ENCODE measurements at places on chromosomes 1 and 21.

GRCh38 chr1:88351960-88352359, 332.1 kb upstream of the PKN2 start:
- no peak overlapping the region for H3K4me3 ChIP-seq
- no peaks in the 10 kb centered on the region for H3K36me3 ChIP-seq
- H3K27me3 ChIP-seq = no peaks in the 10 kb centered on the region
- DNase-seq = no peak

DNA sequence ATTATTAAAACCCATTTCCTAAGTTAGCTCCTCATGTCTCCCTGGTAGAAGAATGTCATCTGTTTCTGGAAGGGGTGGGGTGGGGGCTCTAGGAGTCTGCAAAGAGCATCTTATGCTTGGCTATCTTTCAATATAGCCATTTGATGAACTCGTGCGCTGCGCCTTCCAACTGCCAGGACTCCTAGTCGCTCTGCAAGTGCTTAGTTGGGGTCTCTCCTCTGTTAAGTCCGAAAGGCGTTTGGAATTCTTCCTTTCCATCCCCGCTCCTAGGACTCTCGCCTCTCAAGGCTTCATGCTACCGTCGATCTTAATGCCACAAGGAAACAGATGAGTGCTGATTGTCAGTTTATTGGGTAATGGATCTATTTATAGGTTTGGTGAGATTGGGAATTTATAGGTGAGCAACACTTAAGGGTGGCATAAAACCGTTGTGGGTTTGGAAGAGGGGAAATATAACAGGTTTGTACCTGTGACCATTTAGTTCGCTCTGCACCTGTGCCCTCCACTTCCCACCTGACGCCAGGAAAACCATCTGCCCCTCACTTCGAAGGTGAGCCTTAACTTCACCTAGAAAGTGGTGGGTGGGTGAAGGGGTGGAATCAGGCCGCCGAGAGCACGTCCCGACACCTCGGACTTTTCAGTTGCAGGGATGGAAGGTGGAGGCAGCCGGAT, 1.1 kb downstream of the KCNH1 start:
- peaks cover 29% of the 10 kb centered on the region for H3K27me3 ChIP-seq
- no peak overlapping the region for H3K4me3 ChIP-seq
- no peaks in the 10 kb centered on the region for H3K36me3 ChIP-seq

GRCh38 chr1:180257028-180257386, 26.9 kb downstream of the LHX4 start:
- no peak for DNase-seq
- H3K27me3 ChIP-seq = peaks cover 21% of the 10 kb centered on the region
- no peak overlapping the region for H3K27ac ChIP-seq
- H3K4me3 ChIP-seq = no peak overlapping the region
- no peaks in the 10 kb centered on the region for H3K36me3 ChIP-seq

DNA sequence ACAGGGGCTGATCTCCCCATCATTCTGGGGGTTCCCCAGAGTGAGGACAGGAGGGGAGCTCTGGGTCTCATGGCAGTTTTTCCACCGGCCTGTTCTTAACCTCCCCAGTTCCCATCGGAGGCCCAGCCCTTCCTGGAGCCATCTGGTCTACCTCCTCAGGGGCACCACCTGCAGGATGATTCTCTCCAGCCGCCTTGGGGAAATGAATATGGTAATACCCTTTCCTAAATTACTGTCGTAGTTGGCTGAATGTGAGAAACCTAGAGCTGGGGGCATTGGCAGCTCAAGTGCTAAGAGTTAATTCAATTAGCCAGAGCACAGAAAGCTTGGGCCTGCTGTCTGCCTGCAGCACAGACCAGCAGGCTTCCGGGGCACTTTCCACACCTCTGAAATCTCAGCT, 64.9 kb downstream of the TAS1R2 start:
- no peak for DNase-seq
- H3K27me3 ChIP-seq = peaks cover 35% of the 10 kb centered on the region

DNA sequence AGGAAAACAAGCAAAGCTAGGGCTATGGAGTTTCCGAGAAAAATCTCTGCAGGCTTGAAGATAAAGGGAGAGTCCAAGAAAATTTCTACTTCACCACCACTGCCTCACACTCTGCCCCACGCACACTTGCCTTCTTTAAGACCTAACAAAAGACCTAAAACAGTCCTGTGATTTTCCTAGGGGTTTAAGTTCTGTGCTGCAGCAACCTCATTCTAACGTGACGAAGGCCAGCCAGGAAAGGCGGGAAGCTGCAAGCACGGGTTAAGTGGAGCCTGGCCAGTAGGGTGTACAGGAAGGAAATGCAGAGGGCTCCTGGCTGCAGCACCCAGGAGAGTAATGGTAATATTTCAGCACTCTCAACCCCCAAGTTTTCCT, 1.5 kb downstream of the SPATA6 start:
- H3K4me3 ChIP-seq = peak overlapping the region; percentile 79
- no peak for DNase-seq
- H3K36me3 ChIP-seq = no peaks in the 10 kb centered on the region

GRCh38 chr1:2854151-2854550, 52.7 kb upstream of the TTC34 start:
- no peak overlapping the region for H3K27ac ChIP-seq
- no peaks in the 10 kb centered on the region for H3K27me3 ChIP-seq
- no peak for DNase-seq
- H3K36me3 ChIP-seq = no peaks in the 10 kb centered on the region
- no peak overlapping the region for H3K4me3 ChIP-seq

DNA sequence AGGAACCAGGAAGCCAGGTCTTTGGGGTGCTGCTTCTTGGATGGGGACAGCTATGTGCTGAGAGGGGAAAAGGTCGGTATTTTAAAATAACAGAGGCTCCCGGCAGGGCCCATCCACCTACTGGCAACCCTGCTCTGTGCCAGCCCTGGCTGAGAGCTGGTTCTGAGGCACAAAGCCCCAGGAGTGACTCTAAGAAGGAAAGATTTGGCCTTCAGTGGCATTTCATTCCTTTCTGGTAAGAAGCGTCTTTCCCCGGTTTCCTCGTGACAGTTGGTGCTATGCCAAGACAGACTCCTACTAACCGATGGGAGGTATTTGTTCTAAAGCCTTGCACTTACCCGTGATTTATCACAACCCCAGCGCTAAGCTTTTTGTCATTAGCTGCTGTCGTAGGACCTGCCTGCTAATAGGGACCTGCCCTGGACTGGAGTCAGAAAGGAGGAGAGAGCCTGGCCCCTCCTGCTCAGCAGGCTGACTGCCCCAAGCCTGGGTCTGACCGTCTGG, 123.1 kb upstream of the ADAR start:
- peaks cover 36% of the 10 kb centered on the region for H3K4me1 ChIP-seq
- H3K27ac ChIP-seq = no peak overlapping the region
- DNase-seq = no peak
- H3K27me3 ChIP-seq = peaks cover 1% of the 10 kb centered on the region
- no peaks in the 10 kb centered on the region for H3K36me3 ChIP-seq

DNA sequence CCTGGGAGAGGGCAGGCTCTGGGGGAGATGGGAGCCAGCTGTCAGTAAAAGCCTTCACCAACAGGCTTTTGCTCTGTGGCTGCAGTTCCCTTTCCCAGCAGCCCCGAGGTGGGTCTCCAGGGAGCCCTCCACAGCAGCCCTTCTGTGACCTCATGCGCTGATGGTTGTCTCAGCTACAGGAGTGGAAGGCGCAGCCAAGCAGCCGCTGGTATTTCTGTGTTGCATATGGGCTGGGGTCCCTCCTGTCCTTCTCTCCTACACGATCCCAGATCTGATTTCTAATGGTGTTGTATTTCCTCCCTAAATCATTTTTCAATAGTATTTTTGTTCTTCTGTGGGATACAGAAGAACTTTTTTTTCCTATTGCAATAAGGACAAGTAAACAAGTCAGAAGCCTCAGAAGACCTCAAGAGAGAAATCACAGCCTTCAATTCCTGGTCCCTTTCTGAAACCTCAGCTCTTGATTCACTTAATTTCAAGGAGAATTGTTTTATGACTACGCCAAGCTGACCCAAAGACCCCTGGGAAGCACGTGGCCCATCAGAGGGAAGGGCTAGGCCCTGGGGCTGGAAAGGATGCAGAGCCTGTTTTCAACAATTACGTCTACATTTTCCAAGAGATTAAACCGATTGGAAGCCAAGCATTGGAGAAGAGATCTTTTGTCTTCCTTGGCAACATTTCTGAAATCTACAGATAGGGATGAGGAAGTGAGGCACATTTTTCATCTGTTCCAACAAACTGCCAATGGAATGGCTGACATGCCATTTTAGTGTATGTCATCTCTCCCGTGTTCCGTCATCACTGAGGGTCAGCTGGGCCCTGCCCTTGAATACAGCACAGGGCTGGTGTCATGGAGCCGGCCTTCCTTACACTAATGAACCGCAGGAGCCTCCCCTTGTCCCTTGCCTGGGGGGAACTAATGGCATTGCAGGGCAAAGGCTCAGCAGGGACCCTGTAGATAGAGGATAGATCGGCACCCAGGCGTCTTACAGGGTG, 42.0 kb upstream of the SCCPDH start:
- H3K4me1 ChIP-seq = no peaks in the 10 kb centered on the region
- H3K36me3 ChIP-seq = no peaks in the 10 kb centered on the region
- H3K4me3 ChIP-seq = no peak overlapping the region
- no peaks in the 10 kb centered on the region for H3K27me3 ChIP-seq

DNA sequence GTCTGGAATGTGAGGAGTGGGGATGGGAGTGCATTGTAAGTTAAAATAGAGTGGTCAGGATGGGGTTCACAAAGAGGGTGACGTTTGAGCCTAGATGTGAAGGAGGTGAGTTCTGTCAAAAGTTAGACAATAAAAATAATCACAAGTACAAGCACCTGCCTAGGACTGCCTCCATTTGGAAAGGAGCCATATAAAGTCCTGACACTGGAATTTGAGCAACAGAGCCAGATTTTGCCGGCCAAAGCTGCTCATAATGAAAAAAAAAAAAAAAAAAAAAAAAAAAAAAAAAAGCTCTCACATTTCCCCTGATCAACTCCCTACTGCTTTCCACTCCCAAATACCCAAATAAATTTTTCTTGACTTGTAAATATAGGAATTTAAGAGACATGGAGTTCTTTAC, 4.1 kb downstream of the PALMD start:
- peaks cover 18% of the 10 kb centered on the region for H3K27me3 ChIP-seq
- DNase-seq = no peak
- no peak overlapping the region for H3K27ac ChIP-seq
- no peaks in the 10 kb centered on the region for H3K4me1 ChIP-seq

DNA sequence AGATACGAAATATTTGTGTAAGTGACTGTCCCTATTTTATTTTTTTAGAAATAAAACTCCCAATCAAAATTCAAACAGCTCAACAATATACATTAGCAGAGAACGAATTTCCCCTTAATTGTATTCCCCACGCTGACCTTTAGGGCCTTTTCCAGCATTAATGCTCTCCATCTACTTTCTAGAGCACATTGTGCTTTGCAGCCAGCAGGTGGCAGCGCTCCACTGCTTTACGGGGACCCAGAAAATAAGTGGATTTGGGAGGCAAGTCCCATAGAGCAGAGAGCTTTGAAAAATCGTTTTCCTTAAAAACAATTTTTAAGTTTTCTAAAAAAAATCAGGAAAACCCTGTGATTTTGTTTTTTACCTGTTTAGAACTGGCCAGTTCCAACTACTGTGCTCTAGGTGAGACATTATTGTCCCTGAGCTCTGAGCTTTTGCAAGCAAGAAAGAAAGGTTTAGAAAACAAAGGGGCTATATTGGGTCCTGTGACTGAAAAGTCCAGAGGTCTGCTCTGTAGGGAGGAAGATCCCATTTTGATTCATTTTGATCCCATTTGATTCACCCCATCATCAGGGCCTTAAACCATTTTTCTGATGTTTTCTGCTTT, 144.4 kb upstream of the ZNF644 start:
- DNase-seq = peak; percentile 44
- H3K36me3 ChIP-seq = no peaks in the 10 kb centered on the region
- H3K27ac ChIP-seq = no peak overlapping the region

DNA sequence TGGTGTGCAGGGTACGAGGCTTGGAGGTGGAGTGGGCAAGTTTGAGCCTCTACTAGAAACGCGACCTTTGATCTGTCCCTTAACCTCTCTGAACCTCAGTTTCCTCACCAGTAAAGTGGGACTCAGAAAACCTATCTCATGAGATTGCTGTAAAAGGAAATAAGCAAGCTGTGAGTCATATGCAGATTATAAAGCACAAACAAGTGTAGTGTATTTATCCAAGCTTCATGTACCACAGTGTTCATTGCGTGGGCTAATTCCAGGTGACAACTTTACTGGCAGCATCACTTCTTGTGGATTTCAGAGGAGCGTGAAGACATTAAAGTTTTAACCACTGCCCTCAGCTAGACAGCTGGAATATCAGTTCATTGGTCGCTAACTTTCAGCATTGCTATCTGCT, 44.4 kb downstream of the ZNF697 start:
- peaks cover 2% of the 10 kb centered on the region for H3K27me3 ChIP-seq
- no peaks in the 10 kb centered on the region for H3K36me3 ChIP-seq
- H3K4me1 ChIP-seq = no peaks in the 10 kb centered on the region
- DNase-seq = no peak
- no peak overlapping the region for H3K27ac ChIP-seq

DNA sequence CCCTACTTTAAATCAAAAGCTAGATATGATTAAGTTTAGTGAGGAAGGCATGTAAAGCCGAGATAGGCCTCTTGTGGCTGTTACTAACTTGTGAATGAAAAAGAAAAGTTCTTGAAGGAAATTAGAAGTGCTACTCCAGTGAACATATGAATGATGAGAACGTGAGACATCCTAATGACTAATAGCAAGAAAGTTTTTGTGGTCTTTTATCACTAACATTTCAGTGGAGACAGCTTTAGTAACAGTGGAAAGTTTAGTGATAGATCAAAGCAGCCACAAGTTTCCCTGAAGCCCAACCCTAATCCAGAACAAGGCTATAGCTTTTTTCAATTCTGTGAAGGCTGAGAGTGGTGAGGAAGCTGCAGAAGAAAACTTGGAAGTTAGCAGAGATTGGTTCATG, 73.6 kb upstream of the LRRC8B start:
- peak overlapping the region; percentile 46 for H3K27ac ChIP-seq
- DNase-seq = peak; percentile 53
- H3K27me3 ChIP-seq = peaks cover 19% of the 10 kb centered on the region

DNA sequence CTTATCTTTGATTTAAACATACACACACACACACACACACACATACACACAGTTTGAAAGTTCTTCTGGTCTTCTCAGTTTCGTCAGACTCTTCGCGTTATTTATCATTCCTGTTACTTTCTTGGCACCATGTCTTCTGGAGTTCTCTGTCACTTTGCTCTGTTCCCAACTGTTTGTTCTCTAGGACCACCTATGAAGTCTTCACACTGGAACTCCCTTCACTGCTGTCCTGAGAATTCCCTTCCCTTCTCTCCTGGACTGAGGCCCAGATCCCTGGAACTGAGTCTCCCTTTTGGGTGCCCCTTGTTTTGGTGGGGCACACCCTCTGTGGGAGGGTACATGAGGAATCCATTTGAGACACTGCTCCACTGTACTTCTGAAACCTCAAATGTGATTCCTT, 30.5 kb downstream of the ALG14 start:
- no peak for DNase-seq
- H3K27ac ChIP-seq = no peak overlapping the region
- H3K27me3 ChIP-seq = no peaks in the 10 kb centered on the region
- H3K4me1 ChIP-seq = no peaks in the 10 kb centered on the region
- no peak overlapping the region for H3K4me3 ChIP-seq
